NT2/D1 (cell line): ENCODE measurements at places on chromosomes 3 and 15.

- peak; percentile 16 for DNase-seq
Observed at GRCh38 chr3:191809326-191809949, 348.5 kb downstream of the PYDC2 start.

DNA sequence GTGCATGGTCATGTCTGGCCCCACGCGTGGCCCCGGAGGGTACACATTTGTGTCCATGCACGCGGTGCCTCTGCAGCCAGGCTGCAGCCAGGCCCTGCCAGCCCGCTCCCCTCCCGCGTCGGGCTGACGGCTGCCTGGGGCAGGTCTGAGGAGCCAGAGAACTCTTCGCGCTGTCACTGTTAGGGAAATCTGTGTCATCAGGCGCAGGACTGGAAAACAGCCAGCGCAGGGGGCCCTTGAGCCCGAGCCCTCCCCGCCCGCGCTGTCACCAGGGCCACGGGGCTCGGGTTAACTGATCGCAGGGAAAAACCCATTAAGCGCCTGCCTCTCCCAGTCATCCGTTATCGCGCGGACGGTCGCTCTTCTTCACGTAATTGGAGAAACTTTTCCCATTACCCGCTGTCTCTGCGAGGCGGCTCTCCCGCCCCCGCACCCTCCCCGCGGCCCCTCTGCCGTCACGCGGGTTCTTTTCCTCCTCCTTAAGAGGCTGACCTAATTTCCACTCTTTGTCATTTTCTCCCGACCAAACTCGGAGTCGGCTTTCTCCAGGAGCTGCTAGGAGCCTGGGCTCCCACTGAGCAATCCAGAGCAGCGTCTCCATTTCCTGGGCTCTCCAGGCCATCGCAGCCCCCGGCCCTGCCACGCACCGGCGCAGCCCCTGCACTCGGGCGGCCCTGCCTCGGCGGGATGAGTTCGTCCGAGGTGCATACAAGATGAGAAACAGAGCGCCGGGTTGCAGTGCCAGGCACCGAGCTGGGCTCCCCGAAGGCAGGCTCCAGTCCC is 57.5 kb upstream of the PRR23E start:
- no peak for DNase-seq

DNA sequence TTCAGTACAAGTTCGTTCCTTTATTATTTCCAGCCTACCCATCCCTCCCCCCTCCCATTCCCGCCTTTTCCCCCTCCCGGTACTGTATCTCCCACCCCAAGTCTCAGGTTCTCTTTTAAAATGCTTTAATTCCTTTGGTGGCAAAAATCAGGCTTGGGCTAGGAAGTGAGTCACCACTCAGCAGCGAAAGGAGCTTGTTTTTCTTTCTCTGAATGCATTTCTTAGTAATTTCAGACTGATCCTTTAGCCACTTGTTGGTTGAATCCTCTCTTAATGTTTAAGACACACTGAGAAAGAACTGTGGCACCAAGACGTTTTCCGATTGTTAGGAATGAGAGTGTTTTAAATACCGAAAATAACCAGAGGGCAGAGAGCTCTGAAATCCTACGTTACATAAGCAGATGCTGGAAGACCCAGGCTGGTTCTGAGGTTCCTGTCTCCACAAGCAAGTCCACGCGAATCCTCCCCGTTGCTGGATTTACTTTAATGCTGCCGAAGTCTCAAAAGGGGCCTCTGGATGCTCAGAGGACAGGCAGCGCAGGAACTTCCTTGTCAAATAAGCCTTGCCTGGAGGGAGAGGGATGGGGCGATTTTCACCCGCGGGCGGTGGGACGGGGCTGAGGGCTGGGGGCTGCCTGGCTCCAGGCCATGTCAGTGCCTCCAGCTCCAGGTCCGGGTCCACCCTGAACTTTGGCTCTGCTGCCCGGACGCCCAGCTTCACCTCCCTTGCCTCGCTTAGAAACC is 854 bp upstream of the COL8A1 start:
- DNase-seq: no peak

DNA sequence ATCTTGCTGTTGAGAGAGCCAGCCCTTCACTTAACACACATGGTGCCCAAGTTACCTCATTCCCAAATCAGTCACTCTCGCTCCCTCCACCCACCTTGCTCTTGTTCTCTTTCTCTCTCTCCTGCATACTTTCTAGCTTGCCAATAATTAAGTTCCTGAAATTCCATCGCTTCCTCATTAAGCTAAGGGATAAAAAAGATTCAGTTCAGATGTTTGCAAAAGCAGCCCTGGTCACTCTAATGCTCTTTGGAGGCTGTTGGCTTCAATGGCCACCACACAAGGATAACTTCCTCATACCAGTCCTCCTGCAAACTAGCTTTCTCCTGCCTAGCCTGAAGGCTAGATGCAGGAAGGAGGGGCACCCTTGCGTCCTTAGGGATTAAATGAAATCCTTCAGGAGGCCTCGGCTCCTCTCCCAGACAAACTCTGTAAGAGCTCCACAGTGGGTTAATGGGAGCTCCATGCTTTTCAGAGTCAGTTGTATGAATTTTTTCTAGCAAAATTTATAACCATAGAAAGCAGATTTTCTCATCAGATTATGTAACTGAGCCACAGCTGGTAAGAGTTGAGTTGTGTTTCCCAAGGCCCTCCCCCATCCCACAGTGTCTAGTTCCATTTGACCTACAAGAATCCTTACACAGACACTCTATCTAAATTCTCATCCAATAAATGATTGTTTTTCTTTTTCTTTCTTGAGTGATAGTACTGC is 176.6 kb upstream of the TRIM42 start:
- DNase-seq: no peak

- DNase-seq: peak; percentile 49
Observed at GRCh38 chr3:46717447-46718231, at the start of gene PRSS50. Gene PRSS50 (minus strand): TSS chr3:46717869. CDS start chr3:46717824, 45 bp downstream.

GRCh38 chr3:194806991-194807630 is 121.4 kb downstream of the FAM43A start:
- no peak for DNase-seq

GRCh38 chr15:27441120-27441519 is 470.1 kb downstream of the GABRG3 start:
- DNase-seq: no peak

- no peak for DNase-seq
Observed at GRCh38 chr15:29937956-29938355, 115.7 kb upstream of the TJP1 start.

DNA sequence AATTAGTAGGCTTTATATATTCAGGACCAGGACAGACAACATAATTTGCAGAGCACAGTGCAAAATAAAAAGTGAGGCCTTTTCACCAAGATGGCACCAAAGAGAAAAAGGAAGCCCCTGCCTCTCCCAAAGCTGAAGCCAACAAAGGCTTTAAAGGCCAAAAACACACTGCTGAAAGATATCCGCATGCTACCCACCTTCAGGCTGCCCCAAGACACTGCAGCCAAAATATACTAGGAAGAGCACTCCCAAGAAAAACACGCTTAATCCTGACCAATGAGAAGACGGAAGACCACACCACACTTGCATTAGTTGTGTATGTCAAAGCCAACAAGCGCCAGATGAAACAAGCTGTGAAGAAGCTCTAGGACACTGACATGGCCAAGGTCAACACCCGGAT is 38.0 kb downstream of the PIK3CB start:
- DNase-seq: no peak

DNA sequence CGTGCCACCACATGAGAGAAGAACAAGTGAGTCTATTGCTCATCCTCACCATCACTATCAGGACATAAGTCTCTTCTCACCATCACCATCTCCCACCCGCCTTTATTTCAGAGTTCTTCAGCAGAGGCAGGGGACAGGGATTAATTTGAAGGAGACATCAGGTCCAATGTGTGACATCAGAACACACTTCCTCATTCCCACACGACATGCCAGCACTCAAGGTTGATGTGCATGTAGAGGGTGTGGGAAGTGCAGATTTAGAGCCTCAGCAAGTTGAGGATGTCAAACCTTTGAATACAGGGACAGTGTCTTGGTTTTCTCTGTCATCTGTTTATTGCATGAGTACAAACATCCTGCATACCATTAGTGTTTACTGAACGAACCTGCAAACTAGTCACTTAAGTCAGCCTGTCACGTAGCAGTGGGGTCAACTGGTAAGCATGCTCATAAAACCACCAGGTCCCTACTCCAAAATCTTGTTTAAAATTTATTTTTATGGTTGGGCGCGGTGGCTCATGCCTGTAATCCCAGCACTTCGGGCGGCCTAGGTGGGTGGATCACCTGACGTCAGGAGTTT is 104.4 kb downstream of the MYLK start:
- DNase-seq: no peak

GRCh38 chr15:58212909-58213526 is 74.8 kb downstream of the AQP9 start:
- DNase-seq: no peak

DNA sequence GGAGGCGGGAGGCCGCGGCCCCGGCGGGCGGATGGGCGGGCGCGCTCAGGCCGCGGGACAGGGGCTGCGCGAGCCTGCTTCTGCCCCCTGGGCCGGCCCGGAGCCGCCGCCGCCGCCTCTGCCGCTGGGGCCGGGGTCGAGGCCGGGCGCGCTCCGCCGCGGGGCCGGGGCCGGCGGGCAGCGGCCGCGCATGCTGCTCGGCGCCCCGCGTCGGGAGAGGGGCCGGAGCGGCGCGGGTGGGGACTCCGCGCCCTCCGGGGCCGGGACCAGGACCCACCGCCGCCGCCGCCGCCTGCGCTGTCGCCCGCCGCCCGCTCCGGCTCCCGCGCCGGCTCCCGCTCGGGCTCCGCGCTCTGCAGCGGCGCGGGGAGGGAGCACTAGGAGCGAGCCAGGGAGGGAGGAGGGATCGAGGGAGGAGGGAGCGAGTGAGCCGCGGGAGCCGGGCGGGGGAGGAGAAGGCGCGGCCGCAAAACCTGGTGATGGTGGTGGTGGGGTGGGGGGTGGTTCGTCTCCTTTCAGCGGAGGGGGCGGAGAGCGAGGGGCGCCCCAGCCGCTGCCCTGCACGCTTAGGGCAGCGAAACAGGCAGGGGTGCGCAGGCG is at the start of gene LINGO1:
LINGO1 (minus strand) TSS at position 379 of the 600 bp plus-strand sequence. CDS start 597 bp downstream, outside the sequence.
- no peak for DNase-seq

GRCh38 chr3:57094575-57094974 is 34.1 kb downstream of the SPATA12 start:
- no peak for DNase-seq

DNA sequence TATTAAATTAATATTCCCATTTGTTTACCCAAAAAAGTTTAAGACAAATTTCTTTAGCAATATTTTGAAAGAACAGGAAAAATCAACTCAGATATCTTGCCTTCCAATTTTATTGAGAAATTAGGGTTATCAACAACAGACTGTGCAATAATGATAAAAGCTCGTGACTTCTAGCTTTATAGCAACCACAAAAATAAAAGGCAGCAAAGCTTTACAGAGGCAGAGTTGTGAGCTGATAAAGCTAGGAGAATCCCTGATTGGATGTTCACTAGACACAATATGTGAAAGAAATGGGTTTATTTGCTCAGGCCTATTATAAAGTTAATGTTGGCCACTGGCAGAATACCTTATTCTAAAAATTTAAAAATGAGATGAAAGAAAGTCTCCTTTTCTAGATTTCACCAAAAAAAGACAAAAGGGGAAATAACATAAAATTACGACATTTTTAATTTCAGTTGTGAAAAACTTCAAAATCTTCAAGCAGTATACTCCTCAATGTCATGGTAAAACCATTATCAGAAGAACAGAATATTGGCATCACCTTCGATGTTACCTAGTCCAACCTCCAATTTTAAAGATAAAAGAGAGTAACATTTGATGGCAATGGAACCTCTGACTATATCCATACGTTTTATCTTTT is 2.8 kb downstream of the VPS13C start:
- DNase-seq: no peak
